CD14-positive monocyte (primary cell): ENCODE measurements at places on chromosomes 5 and 9. TPM values are rescaled to one million over a fixed set of nuclear protein-coding genes. Genes with fewer than 3 reads are reported as not detected.

CCNO gene
- not detected for polyA plus RNA-seq

REEP2 gene
- not detected for polyA plus RNA-seq

LRRC19 gene
- polyA plus RNA-seq = not detected

DNA sequence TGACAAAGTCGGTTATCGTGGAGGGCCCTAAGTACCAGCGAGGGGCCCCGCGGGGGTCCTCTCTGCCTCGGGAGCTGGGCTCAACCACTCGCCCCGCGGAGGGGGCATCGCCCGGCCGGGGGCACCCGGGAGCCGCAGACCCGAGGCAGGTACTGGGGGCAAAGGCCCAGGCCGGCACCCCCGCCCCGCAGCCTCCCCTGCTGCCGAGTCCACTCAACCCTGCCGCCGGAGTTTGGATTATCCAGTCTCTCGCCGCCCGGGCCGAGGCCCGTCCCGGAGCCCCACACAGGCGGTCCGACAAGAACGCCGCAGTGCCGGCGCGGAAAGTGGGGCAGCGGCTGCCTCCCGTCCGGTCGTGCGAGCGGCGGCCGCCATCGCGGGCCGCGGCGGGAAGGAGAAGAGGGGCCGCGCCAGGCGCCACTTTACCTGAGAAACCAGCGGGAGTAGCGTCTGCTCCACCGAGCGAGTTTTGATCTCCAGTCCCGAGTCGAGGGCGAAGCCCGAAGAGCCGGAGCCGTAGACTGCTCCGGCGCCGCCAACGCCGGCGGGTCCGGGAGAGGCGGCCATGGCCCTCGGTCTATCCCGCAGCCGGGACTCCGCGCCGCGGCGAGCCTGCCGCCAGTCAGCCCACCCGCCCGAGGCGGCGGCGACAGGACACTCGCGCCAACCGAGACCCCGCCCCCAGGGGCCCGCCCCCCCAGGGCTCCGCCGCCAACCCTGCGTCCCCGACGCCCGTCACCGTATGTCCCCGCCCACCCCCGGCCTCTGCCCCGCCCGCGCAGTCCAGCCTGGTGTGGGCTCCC, at the start of gene CTNNAL1:
TSS of gene CTNNAL1 (minus strand) at position 624 of the 803 bp plus-strand sequence. CDS start at position 567, 57 bp downstream.
- DNase-seq = peak; percentile 65
